Cortex of kidney (tissue), 1 donor: ENCODE measurements at places on chromosomes 4 and X.

GRCh38 chr4:139838811-139839210 is 173.2 kb downstream of the MGST2 start:
- DNase-seq = no peak

- no peak for DNase-seq
Observed at GRCh38 chr4:15961781-15962510, 1.0 kb downstream of the FGFBP2 start.

DNA sequence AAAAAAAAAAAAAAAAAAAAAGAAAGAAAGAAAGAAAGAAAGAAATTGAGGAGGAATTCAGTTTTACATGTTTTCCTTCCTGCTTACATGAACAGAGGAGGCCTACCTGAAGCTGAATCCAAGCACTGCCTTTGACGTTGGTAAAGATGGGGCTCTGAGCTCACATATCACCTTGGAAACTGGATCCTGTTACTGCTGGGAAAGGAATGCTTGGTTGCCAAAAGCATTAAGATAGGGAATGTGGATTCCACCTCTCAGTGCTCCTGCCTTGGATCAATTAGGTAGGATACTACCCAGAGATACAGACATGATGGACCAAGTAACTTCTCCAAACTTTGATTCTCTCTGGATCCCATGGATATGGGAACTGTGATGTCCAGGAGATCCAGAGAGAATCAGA is 50.6 kb downstream of the NHS start:
- DNase-seq = no peak

DNA sequence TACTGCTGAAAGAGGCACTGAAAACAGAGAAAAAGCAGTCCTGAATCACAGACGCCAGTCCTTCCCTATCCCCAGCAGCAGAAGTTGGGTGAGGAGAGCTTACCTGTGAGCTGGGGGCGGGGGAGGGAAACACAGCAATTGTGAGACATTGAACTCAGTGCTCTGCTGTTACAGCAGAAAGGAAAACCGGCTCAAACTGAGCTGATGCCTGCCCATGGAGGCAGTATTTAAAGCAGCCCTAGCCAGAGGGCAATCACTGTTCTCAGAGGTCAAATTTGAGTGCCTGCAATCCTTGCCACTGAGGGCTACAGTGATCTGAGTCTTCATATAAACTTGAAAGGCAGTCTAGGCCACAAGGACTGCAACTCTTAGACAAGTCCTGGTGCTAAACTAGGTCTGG is 220.7 kb downstream of the GRXCR1 start:
- no peak for DNase-seq

GRCh38 chrX:34299451-34299967 is 167.4 kb upstream of the FAM47A start:
- no peak for DNase-seq

- DNase-seq = no peak
Observed at GRCh38 chrX:40012868-40013265, 84.9 kb downstream of the BCOR start.

- DNase-seq = no peak
Observed at GRCh38 chr4:56976283-56976836, 1.0 kb downstream of the NOA1 start.

DNA sequence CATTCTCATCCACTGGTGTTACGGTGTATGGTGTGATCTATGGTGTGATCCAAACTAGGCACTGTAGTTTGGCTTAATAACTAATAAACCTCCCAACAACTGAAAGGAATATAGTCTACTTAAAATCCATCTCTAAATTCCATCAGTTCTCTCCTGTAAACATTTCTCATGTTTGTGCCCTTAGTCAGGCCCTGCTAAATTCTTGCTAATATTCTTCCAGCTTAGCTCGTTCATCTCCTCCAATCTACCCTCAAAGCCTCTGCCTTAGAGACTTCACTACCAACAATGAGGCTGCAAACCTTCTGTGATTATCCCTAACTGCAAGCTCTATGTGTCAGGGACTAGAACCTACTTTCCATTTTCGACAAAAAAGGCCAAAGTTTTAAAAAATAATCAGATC is 28.1 kb downstream of the ZAR1 start:
- no peak for DNase-seq

DNA sequence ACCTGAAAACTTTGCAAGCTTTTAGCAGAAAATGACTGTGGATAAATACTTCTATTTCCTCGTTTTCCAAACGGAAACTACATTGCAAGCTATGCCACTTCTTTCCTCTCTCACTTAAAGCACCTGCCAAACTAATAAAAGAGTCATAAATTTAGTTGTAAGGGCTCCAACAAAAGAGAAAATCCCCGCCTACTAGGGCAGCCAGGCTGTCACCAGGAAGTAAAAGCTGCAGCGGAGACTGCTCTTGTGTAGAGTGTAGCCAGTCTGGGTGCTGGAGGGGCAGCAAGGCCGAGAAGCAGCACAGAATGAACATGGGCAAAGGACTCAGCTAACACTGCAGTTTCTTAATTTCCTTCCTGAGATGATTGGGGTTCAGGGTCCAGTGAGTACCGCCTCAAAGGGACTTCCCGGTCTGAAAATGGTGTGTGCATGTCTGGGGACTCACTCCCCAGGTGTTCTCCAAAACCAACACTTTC is 89.3 kb upstream of the MAML3 start:
- no peak for DNase-seq

GRCh38 chr4:35164063-35164462 is 1080.3 kb downstream of the ARAP2 start:
- DNase-seq = no peak

GRCh38 chrX:119374736-119375135 is 24.4 kb upstream of the SLC25A43 start:
- DNase-seq = no peak

DNA sequence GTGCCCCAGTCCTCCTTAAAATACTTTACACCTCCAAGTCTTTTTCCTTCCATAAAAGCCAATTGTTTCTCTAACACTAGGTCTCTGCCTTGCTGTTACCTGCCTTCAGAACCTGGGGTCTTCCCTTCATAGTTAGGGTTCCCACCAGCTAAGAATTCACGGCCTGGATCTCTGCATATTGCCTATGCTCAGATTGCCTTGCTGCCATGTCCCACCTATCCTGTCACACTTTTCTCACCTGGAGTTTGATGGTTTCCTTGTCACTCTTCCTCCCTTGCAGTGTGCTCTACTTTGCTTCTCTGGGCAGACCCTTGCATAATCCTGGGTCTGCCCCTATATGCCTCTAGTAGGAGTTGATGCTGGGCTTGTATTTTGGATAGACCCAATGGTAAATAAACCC is 36.6 kb upstream of the TMPRSS11E start:
- DNase-seq = no peak

DNA sequence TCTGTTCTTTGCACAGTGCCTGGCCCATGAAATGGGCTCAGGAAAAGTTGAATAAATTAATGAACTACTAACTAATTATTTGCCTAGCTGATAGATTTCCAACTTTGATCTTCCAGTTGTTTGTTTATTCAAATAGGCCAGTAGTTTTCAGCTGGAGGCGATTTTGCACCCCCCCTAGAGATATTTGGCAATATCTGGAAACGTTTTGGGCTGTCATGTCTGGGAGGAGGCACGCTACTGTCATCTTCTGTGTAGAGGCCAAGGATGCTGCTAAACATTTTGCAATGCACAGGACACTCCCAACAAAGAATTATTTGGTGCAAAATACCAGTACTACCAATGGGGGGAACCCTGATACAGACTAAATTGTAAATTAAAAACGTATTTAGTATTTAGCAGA is 81.9 kb downstream of the VCX2 start:
- no peak for DNase-seq

- DNase-seq = no peak
Observed at GRCh38 chrX:38999967-39000745, 198.9 kb downstream of the MID1IP1 start.

GRCh38 chrX:39018541-39018940 is 217.3 kb downstream of the MID1IP1 start:
- no peak for DNase-seq

GRCh38 chr4:144667500-144667899 is 21.5 kb downstream of the HHIP start:
- DNase-seq = no peak

DNA sequence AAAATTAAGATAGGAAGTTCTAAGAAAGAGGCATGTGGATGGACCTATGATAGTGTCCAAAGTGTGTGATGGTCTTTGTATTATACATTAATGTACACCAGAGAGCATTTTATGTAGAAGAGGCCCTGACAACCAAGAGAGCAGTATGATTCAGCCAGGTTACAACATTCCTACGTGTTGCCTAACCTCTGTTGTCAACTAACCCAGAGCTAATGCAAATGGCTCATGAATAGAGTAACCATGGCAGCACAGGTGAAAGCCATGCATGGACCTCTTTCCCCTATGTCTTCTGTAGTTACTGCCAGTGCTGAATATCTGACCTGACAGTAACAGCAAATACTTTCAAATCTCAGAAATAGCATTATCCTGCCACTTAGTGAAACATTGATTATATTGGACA is 255.6 kb downstream of the NDST4 start:
- DNase-seq = no peak

DNA sequence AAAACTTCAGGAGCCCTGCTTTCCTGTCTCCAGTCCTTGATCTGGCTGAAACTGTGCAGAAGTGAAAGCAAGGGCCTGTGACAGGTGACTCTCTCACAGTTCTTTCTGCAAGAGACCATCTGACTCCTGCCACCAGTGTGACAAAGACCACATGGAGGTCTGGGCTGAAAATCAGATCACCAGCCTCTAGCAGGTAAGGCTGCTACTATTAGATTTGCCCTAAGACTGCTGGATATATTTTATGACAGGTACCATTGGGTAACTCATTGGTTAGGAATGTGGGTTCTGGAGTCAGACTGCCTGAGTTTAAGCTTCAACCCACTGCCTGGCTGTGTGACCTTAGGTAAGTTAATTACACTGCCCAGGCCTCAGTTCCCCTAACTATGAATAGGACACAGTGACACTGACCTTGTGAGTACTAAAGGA is 163.3 kb upstream of the SLC7A11 start:
- no peak for DNase-seq

GRCh38 chr4:101357751-101358150 is 10.4 kb upstream of the PPP3CA start:
- no peak for DNase-seq

DNA sequence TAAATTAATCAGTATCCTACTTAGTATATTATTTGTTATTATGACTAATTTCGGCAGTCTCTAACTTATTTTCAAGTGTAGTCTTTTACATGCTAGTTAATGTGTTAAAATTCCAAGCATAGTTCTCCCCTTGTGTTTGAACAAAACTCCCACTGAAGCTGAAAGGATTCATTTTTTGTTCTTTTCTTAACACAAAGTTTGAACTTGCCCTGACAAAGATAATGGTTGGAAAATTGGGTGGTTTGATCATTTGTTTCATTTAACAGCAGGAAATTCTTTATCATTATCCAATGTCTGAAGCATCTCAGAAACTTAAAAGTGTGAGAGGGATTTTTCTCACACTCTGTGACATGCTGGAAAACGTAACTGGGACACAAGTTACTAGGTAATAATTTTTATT is 36.0 kb downstream of the INTU start:
- no peak for DNase-seq

GRCh38 chr4:84401701-84402306 is 97.3 kb downstream of the NKX6-1 start:
- no peak for DNase-seq

GRCh38 chr4:519203-519651 is 20.2 kb downstream of the PIGG start:
- DNase-seq = no peak

- DNase-seq = no peak
Observed at GRCh38 chrX:13068651-13069050, 24.2 kb upstream of the FAM9C start.

- no peak for DNase-seq
Observed at GRCh38 chr4:57614257-57614932, 504.2 kb upstream of the IGFBP7 start.

DNA sequence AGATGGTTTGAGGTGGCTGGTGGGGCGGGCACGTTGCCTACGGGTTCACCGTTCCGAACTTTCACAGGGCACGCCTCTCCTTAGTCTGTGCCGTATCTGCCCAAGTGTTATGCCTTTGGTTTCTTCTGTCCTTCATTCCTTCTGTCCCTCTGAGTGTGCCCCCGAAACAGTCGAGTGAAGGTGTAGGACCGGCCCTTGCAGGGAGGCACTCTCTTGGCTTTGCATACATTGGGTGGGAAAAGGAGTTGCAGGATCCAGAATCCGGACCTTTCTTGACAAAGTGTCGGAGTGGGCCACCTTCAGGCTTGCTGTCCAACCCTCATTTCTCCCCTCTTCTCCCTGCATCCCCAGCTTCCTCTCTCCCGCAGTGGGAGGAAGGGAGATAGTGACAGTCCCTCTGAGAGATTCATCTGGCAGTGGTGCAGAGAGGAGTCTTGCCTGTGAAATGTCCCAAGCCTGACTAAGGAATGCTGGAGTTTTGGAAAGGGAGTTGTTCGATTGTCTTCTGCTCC is 569 bp downstream of the ARFIP1 start:
- DNase-seq = no peak

GRCh38 chr4:15373363-15373762 is 54.5 kb upstream of the C1QTNF7 start:
- no peak for DNase-seq

DNA sequence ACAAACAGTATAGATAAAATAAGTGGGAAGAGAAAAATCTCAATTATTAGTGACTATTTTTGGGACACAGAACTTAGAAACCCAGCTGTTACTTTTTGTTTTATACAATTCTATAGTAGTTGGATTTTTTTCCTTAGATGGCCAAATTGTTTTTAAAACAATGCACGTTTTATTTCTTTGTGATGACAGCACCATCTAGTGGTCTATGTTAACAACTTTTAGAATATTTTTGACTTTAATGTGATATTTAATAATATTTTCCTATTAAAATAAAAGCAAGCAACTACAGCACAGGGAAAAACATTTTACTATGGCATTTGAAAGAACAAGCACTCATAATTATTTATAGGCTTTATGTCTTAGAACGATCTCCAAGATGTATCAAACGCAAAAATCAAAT is 5.6 kb upstream of the SMIM31 start:
- no peak for DNase-seq

GRCh38 chr4:128861856-128862518 is 52.5 kb downstream of the JADE1 start:
- DNase-seq = no peak

DNA sequence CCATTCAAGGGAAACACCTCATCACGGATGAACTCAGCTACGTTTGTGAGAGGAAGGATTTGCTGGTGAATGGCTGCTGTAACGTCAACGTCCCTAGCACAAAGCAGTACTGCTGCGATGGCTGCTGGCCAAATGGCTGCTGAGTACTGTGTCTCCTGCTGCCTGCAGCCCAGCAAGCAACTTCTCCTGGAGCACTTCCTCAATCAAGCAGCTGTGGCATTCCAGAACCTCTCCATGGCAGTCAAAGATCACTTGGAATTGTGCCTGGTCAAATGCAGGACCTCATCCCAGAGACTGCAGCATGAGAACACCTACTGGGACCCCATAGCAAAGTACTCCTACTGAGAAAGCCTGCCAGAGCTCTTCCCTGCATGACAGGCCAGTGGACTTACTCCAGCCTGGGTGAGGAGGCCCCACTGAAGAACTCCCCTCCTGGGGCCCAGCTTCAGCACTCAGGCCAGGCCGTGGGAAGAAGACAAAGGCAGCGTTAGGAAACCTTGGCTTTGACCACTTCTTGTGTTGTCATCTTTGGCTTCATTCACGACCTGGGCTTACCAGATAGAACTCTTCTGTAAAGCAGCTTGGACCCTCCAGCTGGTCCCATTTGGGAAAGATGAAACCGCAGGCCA is 244.3 kb downstream of the RBMX2 start:
- DNase-seq = no peak
